ENCODE measurements at places on chromosomes 4 and X. TPM values are rescaled to one million over a fixed set of nuclear protein-coding genes. Genes with fewer than 3 reads are reported as not detected.

Gene PAK3
- not detected for polyA plus RNA-seq

Gene SPANXD
- not detected for polyA plus RNA-seq

Gene CNGA2
- polyA plus RNA-seq: not detected

Gene DKK2
- polyA plus RNA-seq: 0.42 TPM

Gene L1CAM
- polyA plus RNA-seq: 1.3 TPM

Gene MAP9
- 3.4 TPM for polyA plus RNA-seq

Gene SPP1
- polyA plus RNA-seq: 42.9 TPM

Gene CRMP1
- polyA plus RNA-seq: 1.7 TPM

Gene TSC22D3
- polyA plus RNA-seq: 41.5 TPM

Gene MAGEB1
- not detected for polyA plus RNA-seq

Gene PCDH7
- 9.4 TPM for polyA plus RNA-seq

Gene GAGE12F
- not detected for polyA plus RNA-seq

Gene HTN3
- polyA plus RNA-seq: not detected

Gene CLDN24
- polyA plus RNA-seq: not detected

Gene TIGD2
- polyA plus RNA-seq: 1.1 TPM

Gene F11
- polyA plus RNA-seq: not detected

GRCh38 chr4:40617872-40618271 lies 11.8 kb downstream of the RBM47 start:
- DNase-seq: no peak

DNA sequence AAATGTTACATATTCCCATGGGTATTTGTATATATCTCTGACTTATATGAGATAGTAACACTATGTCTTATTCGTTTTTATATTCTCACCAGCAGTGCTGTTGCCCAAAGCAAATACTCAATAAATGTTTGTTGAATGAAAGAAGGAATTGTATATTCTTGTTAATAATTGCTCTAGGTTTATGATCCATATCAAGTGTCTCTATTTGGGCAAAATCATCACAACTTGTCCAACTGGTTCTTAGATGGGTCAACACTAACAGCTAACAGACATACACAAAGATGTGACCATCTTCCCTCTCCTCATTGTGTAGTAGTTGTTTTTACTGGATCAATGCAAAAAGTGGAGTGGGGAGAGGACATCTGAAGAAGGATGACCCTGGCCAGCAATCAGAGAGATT lies 6.6 kb upstream of the APLN start:
- DNase-seq: no peak

GRCh38 chrX:16606142-16606720 lies 43.7 kb upstream of the S100G start:
- DNase-seq: no peak

DNA sequence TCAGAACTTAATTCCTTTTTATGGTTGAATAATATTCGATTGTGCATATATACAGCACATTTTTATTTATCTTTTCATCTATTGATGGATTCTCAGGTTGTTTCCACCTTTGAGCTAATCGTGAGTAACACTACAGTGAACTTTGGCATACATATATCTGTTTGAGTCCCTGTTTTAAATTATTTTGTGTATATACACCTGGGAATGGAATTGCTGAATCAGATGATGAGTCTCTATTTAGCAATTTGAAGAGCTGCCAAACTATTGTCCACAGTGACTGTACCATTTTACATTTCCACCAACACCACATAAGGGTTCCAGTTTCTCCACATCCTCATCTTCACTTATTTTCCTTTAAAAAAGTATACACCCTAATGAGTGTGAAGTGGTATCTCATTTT lies 166.2 kb upstream of the FGF13 start:
- no peak for DNase-seq

DNA sequence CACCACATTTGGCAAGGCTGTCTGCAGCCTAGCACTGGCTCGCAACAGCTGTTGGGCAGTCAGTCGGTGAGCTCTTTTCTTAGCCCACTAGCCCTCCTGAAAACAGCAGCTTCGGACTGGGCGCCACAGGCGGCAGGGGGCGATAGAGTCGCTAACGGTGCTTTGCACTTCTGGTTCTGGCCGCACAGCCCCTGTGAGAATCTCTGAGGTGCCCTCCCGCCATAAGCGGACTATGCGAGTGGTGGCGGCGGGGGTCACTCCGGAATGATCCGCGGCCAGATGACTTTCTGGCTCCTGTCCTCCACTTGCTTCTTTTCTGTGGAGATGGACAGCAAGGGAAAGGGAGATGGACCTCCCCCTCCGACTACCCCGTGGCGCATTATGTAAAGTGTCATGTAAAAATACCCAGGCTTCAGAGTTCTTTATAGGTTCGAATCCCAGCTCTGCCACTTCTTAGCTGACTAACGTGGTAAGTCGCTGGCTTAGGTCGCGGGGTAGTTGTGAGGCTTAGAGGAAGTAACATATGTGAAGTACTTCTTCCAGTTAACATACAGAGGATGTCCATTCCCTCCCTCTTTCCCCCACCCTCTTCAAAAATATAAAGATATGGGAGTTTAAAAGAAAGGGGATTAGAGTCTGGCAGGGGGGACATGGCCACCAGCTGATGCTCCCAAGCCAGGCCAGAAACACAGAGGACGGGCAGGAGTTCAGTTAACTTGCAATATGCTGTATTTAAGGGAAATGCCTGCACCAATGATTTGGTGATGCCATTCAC lies 11.0 kb downstream of the ARHGAP36 start:
- DNase-seq: no peak

- DNase-seq: no peak
Observed at GRCh38 chrX:74922922-74923543, 2.2 kb downstream of the NEXMIF start.

- DNase-seq: peak; percentile 62
Observed at GRCh38 chr4:10664408-10664807, 20.2 kb downstream of the CLNK start.

GRCh38 chr4:141922236-141922635 lies 285.9 kb downstream of the IL15 start:
- DNase-seq: no peak

- no peak for DNase-seq
Observed at GRCh38 chr4:186829740-186830449, 106.2 kb upstream of the FAT1 start.

- no peak for DNase-seq
Observed at GRCh38 chr4:110994781-110995180, 371.9 kb upstream of the PITX2 start.

- DNase-seq: no peak
Observed at GRCh38 chr4:112315446-112315845, 18.3 kb downstream of the ALPK1 start.

DNA sequence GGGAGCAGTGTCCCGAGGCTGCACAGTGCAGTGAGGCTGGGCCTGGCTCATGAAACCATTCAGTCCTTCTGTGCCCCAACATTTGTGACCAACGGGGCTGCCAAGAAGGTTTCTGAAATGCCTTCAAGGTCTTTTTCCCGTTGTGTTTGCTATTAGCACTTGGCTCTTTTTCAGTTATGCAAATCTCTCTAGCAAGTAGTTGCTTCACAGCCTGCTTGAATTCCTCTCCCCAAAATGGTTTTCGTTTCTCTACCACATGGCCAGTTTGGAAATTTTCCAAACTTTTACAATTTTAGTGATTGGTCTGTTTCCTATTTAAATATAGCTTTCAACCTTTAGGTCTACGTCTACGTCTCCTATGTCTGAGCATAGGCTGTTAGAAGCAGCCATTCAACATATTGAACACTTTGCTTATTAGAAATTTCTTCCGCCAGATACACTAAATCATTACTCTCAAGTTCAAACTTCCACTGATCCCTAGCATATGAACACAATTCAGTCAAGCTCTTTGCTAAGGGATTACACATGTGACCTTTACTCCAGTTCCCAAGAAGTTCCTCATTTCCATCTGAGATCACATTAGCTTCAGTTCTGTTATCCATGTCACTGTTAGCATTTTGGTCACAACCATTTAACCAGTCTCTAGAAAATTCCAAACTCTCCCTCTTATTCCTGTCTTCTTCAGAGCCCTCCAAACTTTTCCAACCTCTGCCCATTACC lies 901.8 kb downstream of the GLUD2 start:
- no peak for DNase-seq

GRCh38 chrX:118872102-118872566 lies 48.5 kb downstream of the ZCCHC12 start:
- DNase-seq: peak; percentile 6

DNA sequence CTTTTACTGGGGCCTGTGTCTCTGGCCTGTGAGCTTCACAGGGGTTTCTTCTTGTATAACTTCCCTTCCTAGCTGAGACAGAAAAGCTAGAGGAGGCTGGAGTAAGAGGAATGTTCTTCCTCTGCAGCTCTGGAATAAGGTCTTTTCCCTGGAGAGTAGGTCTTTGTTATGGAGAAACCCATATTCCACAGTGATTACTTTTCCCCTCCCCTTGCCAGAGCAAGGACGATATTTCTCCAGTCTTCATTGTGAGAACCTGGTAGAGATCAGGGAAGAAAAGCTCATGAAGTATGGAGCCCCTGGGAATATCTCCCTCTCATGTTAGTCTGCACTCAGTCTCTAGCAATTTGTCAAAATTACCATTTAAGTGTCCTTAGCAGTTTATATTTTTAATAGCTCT lies 18.7 kb upstream of the GLRB start:
- DNase-seq: no peak

GRCh38 chr4:38678078-38678477 lies 14.1 kb downstream of the KLF3 start:
- no peak for DNase-seq

DNA sequence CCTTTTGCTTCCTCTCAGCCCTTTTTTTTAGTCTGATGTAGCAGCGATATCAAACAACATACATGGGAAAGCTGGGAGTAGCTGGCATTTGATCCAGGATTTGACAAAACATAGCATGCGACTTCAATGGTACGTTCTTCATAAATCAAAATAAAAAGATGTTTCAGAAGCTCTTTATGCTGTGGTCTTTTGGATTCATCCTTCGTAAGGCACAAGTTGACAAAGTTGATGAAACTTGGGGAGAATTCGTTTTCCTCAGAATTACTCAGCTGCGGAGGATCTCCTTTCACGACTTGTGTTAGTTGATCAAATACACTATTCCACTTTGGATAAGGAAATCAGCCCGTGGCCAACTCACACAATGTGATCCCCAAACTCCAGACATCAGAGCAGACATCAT lies 38.1 kb upstream of the CHIC1 start:
- DNase-seq: no peak

DNA sequence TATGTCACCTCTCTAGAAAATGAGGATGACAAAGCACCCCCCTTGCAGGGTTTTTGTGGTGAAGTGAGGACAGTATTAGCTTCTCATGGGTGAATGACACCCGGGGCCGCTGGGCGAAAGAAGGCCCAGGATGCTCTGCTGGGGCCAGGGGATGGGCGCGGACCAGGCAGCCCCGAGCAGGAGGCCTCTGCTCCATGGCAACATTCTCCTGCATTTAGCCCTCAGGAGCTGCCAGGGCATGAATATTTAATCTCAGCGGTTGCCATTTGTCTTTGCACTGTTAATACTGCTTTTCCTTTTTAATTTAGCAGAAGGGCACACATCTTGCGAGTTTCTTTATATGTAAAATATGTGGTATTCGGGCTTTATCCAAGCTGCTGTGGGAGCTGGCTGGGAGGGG lies 30.3 kb upstream of the PSAPL1 start:
- DNase-seq: no peak

DNA sequence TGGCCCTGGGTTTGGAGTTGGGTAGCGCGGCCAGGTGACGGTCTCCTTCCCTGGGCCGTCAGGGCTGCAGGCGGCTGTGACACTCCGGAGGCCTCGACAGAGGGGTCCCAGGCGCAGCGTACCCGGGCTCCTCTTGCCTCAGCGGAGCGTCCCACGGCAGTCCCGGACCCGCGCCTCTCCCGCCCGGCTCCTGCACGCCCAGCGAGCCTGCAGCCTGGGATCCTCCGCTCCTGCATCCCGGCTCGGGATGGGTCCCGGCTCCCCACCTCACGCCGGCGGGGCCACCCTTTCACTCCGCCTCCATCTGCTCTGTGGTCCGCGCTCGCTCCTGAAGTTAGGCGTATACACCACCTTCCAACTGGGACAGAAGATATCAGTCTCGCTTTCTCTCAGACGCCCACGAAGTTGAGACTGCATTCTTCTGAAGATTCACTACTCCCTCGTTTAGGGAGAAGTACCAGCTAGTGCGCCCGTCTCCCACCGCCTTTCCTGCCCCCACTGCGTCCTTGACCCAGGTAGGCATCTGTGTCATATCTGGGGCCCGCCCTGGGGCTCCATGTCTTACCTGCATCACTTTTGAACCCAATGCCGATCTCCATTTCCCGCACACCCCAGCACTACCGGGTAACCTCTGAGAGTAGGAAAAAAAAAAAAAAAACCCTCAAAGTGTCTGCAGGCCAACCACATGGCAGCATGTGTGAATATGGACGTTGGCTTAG lies 32.3 kb upstream of the KDR start:
- no peak for DNase-seq

GRCh38 chr4:176563591-176563990 lies 229.1 kb downstream of the VEGFC start:
- no peak for DNase-seq

DNA sequence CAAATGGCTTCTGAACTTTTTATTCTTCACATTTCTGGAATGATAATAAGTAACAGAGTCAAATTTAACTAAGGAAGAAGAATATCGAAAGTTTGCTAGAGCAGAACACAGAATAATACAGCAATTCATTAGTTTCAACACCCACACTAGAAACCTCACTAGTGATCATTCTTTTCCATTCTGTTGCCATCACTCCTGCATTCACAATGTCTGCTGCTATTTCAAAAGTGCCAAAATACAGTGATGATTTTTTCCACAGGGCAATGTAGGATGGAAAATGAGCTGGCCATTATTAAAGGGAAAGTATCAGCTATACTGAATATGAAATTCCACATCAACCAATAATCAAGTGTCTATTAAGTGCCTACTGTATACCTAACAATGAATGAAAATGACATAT lies 186.7 kb downstream of the USP46 start:
- DNase-seq: no peak

DNA sequence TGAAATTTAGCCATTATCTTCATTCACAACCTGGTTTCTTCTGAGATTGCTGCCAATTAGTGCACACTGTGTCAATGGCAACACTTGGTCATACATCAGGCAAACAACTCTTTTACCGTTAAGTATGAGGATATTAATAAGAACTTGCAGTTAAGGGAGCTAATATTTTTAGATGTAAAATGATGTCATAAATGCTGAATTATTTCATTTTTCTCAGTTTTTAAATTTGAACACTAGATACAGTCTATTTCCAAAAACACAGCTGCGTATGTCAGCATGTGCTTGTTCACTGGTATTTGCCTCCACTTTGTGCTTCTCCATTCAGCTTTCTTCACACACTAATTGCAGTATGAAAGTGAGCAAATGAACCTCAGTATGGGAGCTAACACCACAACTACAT lies 1.6 kb downstream of the KLHL13 start:
- DNase-seq: no peak

- no peak for DNase-seq
Observed at GRCh38 chr4:141240671-141241070, 20.0 kb downstream of the ZNF330 start.

DNA sequence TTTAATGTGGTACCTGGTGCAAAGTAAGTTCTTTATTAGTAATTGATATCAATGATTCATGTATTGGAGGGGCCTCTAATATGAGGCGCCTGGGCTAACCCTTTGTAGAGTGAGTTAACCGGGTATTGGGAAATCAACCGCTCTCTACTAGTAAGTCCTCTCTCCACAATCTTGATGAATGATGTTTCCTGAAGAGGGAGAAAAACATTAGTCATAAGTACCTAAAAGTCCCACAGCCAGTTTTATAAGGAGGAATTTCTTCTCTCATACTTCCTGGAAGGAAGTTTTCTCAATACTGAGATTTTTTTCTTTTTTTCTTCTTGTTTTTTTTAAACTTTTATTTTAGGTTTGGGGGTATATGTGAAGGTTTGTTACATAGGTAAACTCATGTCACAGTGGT lies 62.3 kb downstream of the AGTR2 start:
- DNase-seq: no peak
